ENCODE measurements at places on chromosomes 11 and 22.

- no peak for DNase-seq
These were observed 12.7 kb upstream of the CPT1A start for GRCh38 chr11:68854273-68854958.

GRCh38 chr11:92739041-92739440, 230.4 kb upstream of the MTNR1B start:
- no peak for DNase-seq

GRCh38 chr11:114479331-114479730, 40.1 kb downstream of the REXO2 start:
- no peak for DNase-seq

- no peak for DNase-seq
These were observed 1.0 kb downstream of the ST14 start for GRCh38 chr11:130160498-130161155.

- DNase-seq: no peak
These were observed 523.6 kb upstream of the LUZP2 start for GRCh38 chr11:23973244-23973643.

DNA sequence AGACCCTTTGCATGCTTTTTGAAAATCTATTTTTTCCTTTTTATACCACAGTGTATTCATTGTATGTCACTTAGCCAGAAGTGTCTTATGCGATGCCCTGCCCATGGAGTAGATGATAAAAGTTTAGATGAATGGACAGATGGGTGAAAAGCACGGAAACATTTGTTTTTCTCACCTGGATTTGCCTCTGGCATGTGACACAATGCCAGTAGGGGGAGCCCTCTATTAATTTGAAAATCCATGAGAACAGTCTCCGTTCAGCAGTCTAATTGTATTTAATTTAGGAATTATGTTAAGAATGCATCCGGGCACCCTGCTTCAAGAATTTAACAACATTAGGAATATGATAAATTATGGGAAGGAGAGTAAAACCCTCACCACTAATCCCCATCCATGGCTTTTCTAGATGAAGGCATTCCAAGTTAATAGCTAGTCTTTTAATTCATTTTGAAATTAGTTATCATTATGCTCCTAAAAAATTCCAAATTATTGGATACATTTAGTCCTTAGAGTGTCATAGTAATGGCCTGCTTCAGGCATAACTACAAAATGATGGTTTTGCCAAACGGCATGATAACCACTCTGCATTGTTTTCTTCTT, 55.3 kb upstream of the ALKBH3 start:
- peak; percentile 31 for DNase-seq

GRCh38 chr11:67691149-67691548, 16.7 kb upstream of the ALDH3B2 start:
- no peak for DNase-seq

DNA sequence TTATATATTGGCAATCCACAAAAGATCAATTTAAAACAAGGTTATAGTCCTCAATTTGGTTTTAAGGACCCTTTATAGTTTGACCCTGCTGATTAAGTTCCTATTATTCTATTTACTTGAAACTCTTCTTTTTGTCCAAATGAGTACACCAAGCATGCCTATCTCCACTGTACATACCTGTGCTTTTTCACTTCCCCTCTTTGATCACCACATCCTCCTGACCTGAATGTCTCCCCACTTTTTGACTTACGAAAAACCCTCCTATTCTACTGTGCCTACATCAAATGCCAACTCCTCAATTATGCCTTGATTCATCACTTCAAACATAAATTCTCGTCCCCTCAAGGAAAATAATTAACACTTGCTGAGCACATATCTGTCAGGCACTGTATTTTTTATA, 113.5 kb downstream of the SOX6 start:
- no peak for DNase-seq

DNA sequence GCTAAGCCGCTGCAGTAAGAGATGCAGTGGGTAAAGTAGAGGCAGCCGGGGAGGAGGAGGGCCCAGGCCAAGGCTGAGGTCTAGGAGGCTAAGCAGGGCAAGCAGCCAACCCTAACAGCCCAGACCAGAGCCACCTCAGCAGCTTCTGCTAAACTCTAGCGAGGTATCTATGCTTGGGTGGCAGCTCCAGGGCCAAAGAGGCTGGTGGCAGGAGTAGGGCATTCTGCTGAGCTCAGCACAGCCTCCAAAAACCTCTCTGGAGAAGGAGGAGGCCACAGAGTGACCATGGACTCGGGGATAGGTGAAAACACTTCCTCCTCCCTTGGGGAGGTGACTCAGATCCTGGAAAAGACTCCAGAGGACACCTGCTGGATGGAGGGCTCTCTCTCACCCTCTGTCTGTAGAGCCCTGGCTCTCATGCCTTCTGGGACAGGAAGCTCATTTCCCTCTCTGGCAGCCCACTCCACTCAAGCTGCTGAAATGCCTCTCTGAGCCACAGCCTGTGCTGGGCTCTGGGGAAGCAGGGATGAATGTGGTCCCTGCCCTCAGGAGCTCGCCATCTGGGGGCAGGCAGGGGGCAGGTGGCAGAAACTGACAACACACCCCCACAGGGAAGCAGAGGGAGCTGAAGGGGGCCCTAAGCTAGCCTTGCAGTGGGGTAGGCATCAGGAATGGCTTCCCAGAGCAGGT, 16.5 kb upstream of the TPBGL start:
- no peak for DNase-seq

- no peak for DNase-seq
These were observed 191.4 kb downstream of the DBX1 start for GRCh38 chr11:19968860-19969259.

- DNase-seq: peak; percentile 30
These were observed 14.0 kb downstream of the USP35 start for GRCh38 chr11:78202733-78203167.

GRCh38 chr11:63882555-63883242, 34.3 kb downstream of the RCOR2 start:
- DNase-seq: no peak

GRCh38 chr11:102464859-102465500, 12.4 kb upstream of the TMEM123 start:
- no peak for DNase-seq

DNA sequence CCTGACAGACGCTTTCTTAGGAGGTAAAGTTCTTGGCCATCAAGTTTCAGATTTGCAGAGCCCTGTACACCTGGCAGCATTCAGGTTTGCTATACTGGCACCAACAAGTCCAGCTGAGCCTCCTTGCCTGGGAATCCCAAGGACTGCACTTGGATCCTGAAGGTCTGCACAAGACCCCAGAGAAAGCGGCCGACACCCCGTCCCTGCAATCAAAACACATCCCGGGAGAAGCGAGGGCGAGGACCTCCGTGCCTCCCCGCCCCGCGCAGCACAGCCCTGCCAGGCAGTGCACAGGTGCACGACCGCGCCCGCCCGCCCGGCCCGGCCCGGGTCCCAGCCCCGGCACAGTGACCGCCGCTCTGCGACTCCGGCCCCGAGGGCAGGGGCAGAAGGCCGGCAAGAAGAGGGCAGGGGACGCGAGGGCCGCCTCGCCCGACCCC, 559 bp downstream of the MRTFA start:
- no peak for DNase-seq

DNA sequence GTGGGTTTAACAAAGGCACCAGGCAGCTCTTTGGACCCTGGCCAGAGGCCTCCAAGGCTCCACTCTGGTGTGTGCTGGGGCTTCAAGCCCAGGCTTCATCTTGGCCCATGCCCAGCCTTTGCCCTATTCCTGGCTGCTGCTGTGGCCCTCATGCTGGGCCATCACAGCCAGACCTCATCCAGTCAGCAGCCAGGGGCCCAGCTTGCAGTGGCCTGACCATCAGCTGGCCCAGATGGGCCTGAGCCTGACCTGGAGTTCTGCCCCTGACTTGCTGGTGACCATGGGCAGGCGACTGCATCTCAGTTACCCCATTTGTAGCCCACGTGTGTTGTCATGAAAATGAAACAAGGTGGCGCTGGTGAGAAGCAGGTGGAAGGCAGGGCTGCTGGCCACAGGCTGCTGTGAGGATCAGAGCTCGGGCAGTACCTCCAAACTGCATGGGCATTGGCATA, 76.1 kb downstream of the MED15 start:
- no peak for DNase-seq

DNA sequence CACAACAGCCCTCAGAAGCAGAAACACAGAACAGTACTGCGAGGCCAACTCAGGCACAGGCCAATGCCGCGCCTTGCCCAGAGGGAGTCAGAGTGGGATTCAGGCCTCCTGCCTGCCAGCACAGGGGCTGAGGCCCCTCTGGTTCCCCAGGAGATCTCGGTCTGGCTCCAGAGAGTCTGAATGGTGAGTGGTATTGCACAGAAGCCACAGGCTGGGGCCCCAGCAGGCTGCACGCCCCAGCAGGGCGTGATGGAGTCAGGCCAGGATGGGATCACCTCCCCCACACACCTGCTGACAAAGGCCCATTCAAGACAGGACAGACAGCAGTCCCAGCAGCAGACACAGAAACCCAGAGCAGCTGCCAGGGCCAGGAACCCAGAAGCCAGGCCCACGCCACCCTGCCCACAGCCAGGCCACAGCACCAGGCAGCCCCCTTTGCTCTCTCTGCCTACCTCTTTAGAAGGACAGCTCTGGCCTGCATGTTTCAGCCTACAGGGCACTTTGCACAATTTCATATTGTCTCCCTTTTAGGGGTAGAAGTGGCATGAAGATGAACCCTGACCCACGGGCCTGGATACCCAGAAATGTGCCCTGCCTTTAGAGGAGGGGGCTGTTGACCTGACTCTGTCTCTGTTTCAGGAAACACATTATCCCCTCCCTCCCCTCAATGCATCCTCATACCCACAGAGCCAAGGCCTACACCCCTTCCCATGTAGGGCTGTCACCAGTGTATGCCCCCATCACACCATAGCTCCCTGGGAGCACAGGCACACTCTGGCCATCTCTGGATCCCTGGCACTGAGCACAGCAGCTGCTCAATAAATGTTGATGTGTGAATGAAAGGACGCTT, 6.1 kb downstream of the FXYD6 start:
- DNase-seq: no peak

DNA sequence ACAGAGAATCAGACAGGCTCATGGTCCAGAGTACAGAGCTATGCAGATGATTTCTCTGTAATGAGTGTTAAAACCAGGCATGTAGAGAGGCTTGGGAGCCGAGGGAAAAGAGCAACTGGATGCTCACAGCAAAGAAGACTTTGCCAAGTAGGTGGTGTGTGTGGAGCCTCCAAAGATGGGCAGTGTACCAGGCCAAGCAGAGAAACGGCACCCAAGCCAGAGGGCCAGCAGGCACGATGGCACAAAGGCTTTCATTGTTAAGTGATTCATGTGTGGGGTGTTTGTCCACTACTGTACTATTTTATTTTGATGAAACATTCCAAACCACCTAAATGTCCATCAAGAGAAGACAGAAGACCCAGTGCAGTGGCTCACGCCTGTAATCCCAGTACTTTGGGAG, 11.1 kb downstream of the RANGAP1 start:
- DNase-seq: no peak

- DNase-seq: no peak
These were observed 522 bp upstream of the SEPTIN5 start for GRCh38 chr22:19713650-19714311.

DNA sequence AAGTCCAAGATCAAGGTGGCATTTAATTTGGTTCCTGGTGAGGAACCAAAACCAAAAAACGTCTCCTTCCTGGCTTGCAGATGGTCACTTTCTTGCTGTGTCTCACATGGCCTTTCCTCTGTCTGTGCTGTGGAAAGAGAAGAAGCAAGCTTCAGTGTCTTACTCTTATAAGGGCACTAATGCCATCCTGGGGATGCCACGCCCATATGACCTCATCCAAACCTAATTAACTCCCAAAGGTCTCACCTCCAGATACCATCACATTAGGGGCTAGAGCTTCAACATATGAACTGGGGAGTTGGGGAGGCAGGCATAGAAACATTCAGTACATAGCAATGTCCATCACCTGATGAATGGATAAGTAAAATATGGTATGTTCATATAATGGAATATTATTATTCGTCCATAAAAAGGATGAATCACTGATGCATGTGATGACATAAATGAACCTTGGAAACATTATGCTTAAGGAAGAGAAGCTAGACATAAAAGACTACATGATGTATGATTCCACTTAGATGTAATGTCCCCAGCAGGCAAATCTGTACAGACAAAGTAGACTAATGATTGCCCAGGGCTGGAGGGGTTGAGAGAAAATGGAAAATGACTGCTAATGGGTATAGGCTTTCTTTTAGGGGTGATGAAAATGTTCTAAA, 78.6 kb upstream of the B3GNT6 start:
- no peak for DNase-seq

DNA sequence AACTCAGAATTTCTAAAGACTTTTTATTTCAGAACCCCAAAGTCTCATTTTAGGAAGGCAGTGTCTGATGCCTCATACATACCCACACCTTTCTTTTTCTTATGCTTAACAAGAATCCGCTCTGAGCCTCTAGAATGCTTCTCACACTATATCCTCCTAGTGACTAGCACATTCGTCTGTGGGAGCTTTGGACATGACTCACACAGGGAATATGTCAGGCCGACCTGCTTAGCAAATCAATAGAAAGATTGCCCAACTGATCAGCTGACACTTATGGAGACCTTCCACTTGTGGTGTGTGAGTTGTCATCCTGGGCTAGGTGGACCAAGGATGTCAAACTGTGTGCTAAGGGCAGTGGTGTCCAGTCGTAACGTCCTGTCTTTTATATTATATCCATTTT, 129.9 kb upstream of the TTC12 start:
- DNase-seq: no peak

DNA sequence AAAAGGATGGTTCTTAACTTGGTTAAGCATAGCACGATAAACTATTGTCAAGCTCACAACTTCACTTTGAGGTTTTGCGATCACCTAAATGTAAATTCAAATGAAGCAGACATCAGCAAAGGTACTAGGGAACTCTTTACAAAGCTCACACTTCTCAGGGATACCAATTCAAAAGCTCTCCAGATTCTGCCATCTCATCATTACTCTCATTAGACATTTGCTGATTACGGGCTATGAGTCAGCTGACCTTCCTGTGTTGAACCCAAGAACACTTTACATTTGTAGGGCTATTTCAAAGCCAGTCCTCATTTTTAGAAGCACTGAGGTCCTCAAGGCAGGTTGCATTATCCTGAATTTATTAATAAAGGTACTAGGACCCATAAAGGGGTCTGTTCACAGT, 28.4 kb upstream of the IZUMO1R start:
- DNase-seq: no peak

DNA sequence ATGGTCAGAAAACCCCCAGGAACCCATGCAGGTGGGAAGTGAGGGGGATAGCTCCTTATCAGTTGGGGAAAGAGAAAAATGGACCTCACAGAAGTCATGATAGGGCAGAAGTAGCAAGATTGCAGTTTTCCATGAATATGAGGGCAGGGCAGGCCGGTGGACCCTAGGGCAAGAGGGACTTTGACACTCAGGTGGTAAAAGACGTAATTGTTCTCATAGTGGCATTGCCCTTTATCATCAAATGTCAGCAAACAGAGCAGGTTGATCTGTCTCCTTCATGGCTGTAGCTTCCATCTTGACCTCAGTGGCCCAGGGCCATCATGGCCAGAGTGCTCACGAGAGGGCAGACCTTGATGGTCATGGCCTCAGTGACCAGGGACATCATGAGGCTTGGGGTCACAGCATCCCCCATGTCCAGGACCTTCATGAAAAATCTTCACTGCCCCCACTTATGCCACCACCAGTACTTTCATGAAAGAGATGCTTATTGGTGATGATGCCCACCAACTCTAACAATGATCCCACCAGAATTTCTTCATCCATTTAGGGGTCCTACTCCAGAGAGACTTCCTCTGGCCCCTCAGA, 127.1 kb downstream of the SNX19 start:
- no peak for DNase-seq

Data from stimulated activated CD4-positive, alpha-beta T cell treated with anti-CD3 and anti-CD28 coated beads, Interleukin-2, amount 100 ng/mL, for 24 hours (primary cell).